ENCODE measurements at places on chromosomes 6 and 20. TPM values are rescaled to one million over a fixed set of nuclear protein-coding genes. Genes with fewer than 3 reads are reported as not detected.

Gene C6orf15
- total RNA-seq = 2.4 TPM

Gene SLC2A10
- total RNA-seq = 7.3 TPM

Gene DPPA5
- total RNA-seq = not detected

Gene BCKDHB
- 14.2 TPM for total RNA-seq

Gene RBPJL
- total RNA-seq = not detected

Gene FRK
- total RNA-seq = 0.05 TPM

Gene ENPP4
- total RNA-seq = not detected

Measured in A172 (cell line).